ENCODE measurements at places on chromosomes 7 and 10.
A peak's percentile ranks its signal among the peaks of the same experiment; 100 is the strongest.

GRCh38 chr10:122630526-122630925, 69.1 kb downstream of the C10orf120 start:
- DNase-seq: no peak

DNA sequence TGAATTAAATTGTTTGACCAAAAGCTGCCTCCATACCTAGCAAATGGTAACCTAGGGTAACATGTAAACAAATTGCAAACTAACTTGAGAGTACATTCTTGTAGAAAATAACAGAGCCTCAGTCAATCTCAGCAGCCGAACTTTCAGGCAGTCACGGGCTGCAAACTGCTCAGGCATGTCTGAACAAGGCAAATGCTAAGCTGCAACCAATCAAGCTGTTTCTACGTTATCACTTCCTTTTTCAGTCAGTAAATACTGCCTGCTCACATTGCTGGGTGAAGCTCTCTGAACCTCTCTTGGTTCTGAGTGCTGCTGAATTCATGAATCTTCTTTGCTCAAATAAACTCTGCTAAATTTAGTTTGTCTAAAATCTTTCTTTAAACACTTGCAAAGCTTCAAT, 1212.4 kb downstream of the SORCS1 start:
- no peak for DNase-seq

- peak; percentile 99 for DNase-seq
These were observed at the start of gene RALA for GRCh38 chr7:39623047-39623731. Gene RALA (plus strand): TSS chr7:39623572. CDS start chr7:39686668, 63,096 bp downstream.

DNA sequence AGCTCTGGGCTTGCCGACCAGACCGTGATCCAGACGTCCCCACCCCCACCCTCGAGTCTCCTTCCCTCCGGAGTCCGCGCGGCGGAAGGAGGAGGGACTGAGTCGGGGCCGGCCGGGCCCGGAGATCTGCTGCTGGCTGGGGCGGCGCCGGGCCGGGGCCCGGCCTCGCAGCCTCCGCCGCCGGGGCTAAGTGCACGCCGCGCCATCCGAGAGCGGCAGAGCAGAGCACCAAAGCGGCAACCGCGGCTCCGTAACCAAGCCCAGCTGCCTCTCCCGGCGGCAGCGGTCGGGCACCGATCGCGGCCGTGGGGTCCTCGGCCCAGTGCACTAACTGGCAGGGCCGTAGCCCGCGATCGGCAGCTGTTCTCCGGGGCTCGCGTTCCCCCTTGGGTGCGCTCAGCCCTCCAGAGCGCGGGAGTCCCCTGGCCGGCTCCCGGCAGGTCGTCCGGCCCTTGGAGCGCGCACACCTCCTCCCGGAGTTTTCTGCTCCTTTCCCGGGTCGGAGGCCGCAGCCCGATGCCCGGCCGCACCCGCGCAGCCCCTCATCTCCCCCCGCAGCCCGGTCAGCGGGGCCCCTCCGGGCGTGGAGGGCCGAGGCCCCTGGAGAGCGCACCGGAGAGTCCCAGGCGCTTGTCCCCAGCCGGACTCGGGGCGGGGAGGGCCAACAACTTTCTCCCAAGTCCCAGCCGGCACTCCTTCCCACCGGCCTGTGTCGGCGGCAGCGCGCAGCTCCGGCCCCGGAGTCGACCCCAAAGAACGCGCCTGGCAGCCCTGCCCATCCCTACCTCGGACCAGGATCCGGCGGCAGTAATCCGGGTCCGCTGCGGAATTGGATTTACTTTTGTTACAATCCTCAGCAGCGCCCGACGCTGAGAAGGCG, 799 bp downstream of the VAX1 start:
- DNase-seq: peak; percentile 80

GRCh38 chr10:21517134-21518031, 8.1 kb downstream of the SKIDA1 start:
- DNase-seq: peak; percentile 94

- DNase-seq: no peak
These were observed 16.5 kb downstream of the CREB3L2 start for GRCh38 chr7:137985253-137985896.

- no peak for DNase-seq
These were observed 8.1 kb downstream of the BLVRA start for GRCh38 chr7:43766564-43766963.

GRCh38 chr7:16846601-16847165, 35.1 kb downstream of the AGR3 start:
- DNase-seq: no peak

DNA sequence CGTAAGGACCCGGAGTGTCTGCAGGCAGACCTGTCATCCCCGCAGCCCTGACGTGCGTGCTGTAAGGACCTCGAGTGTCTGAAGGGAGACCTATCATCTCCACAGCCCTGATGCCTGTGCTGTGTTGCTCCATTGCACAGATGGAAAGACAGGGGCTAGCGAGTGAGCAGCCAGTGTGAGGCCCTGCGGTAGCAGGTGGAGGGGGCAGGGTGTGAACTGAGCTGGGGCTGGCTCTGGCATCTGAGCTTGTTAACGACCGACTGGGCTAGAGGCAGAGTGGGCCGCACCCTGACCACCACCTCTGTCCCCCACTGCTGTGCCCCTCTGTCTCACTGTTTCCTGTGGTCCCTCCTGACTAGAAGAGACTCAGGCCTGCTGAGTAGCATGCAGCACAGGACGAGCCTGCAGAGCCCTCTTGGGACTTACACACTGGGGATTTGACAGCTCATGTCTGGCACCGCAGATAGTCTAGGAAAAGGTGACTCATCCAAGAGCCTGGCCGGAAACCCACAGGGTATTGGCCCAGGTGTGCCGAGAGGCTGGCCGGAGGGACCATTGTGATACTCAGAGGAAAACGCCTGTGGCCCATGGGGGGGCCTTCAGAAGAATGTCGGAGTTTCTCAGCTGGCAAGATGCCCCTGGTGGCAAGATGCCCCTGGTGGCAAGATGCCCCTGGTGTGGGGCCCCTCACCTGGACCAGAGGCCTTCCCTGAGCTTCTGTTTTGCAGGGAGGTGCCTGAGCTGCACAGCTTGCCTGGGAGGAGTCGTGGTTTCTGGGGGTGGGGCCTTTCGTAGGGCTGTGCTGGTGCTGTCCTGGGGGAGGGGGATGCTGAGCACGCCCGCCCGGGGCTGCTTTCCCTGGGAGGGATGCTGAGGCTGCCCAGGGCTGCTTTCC, 34.3 kb downstream of the INPP5A start:
- DNase-seq: no peak

DNA sequence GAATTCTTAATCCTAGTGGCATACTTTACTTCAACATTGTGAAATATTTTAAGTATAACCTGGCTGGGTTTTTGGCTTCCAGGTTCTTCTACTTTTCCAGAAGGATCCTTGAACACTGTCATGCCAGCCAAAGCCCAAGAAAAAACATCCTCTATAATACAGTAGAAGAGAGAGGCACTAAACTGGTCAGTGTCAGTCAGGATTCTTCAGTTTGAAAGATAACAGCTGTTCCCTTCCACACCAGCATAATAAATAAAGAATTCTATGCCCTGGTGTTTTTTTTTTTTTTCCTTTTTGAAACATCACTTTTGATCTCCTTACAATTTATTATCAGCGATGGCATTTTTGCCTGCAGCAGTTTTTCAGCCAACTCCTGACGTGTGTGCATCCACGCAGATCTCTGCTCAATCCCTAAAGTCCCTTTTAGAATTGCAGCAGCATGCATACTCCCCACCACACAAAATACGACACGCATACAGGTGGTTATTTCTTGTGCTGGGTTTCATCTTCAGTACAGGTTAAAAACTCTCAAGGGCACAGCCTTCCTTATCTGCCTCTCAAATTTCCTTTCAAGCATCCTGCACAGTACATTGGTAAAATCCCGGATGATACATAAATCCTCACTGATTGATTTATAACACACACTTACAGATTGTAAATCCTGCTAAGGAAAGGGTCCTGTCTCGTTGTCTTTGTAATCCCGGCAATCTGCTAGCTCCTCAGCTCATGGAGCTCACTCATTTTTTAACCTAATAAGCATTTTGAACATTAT, 100.2 kb downstream of the TPK1 start:
- no peak for DNase-seq

- no peak for DNase-seq
These were observed 80.6 kb downstream of the SNX10 start for GRCh38 chr7:26372249-26372648.

DNA sequence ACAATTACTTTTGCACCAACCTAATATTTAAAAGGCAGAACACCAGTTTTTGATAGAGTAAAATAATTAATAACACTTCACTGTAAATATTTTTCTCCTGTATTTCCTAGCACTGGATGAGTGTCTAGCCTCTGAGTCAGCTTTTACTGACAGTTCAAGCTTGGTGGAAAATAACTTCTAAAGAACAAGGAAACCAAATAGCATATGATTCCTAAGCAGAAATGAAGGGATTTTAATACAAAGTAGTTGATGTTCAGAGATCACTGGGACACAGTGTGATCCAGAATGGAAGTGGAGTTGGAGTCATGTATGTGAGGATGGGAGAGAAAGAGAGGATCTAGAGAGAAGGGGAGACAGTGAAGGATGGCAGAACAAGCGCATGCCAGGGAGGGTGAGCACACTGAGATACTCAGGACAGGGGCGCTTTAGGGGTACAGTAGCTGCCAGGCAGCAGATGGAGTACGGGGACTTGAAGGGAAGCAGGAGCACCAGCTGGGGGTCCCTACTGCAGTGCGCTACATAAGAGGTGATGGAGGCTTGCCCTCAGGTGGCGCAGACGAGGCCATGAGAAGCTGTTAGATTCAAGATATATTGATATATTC, 117.9 kb upstream of the KLF6 start:
- no peak for DNase-seq

- DNase-seq: no peak
These were observed 302.0 kb downstream of the ETV1 start for GRCh38 chr7:13687500-13687899.

GRCh38 chr10:95312257-95312656, 21.5 kb upstream of the PDLIM1 start:
- peak; percentile 75 for DNase-seq

DNA sequence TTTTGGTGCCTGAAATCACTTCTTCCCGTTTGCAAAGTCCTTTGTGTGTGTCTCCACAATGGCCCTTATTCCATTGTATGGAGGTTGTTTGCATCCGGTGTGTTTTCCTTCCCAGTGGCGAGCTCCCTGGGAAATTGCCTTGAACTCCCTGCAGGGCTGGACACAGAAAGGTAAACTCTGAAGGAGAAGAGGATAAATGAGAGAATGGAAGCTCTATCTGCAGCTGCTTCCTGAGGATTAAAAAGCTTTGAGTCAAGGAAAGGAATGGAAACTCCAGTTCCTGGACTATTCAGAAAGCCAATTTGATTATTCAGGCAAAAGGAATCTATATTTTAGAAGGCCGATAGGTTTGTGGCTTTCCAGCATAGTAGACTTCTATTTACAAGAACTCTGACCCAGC, 4.4 kb upstream of the GRK5 start:
- DNase-seq: no peak

- no peak for DNase-seq
These were observed 15.8 kb downstream of the CNPY1 start for GRCh38 chr7:155530601-155531000.

All from upper lobe of left lung (tissue), 6 donors.